NCI-H1105 (cell line): ENCODE measurements at places on chromosomes 12 and 14.
A peak's percentile ranks its signal among the peaks of the same experiment; 100 is the strongest.

- no peak for DNase-seq
Measured at GRCh38 chr14:58884442-58884841, 246.7 kb downstream of the DACT1 start.

DNA sequence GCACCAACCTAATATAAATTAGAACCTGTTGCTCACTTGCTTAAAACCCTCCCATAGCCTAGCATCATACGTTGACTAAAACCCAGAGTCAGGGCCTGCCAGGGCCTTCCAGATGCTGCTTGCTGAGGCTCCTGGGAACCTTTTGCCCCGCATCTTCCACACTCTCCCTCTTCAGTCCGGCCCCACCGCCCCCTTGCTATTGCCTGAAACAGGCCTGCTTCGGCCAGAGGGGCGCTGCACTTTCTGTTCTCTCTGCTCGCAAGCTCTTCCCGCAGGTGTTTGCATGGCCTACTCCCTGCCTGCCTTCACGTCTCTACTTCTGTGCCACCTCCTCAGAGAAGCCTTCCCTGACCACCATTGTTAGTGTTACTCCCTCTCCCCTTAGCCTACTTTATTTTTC is 13.7 kb upstream of the TCTN2 start:
- DNase-seq: no peak

GRCh38 chr14:104745431-104745830 is 7.5 kb upstream of the SIVA1 start:
- no peak for DNase-seq

- no peak for DNase-seq
Measured at GRCh38 chr14:91875525-91876286, 8.4 kb upstream of the TC2N start.

GRCh38 chr14:64945431-64946178 is 3.1 kb upstream of the GPX2 start:
- DNase-seq: no peak

DNA sequence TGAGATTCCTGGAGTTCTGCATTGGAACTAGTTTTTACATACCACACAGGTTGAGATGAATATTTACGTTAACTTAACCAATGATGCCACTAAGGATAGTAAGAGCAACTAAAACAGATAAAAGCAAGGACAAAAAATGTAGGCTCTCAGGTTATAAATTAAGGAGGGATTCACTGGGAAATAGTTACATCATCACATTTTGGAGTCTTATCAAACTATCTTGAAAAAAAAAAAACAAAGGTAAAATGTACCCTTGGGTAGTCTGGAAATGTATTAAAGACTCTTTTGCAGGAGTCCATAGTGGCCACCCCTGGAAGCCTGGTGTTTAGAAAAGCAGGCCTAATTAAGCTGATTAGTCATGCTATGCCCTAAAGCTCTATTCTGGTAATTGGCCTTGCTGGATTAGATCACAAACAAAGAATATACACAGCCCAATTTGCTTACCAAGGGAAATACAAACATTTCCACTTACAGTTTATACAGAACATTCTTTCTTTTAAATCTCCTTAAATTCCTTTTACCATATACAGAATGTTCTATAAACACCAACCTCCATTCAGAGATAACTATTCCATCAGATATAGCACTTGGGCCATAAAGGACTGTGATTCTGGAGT is 39.3 kb downstream of the SLC25A47 start:
- no peak for DNase-seq

- DNase-seq: no peak
Measured at GRCh38 chr12:121976950-121977349, 44.7 kb upstream of the BCL7A start.

GRCh38 chr12:54162741-54163140 is 26.0 kb downstream of the SMUG1 start:
- no peak for DNase-seq

GRCh38 chr12:70366581-70367257 is 629 bp downstream of the KCNMB4 start:
- DNase-seq: peak; percentile 80

DNA sequence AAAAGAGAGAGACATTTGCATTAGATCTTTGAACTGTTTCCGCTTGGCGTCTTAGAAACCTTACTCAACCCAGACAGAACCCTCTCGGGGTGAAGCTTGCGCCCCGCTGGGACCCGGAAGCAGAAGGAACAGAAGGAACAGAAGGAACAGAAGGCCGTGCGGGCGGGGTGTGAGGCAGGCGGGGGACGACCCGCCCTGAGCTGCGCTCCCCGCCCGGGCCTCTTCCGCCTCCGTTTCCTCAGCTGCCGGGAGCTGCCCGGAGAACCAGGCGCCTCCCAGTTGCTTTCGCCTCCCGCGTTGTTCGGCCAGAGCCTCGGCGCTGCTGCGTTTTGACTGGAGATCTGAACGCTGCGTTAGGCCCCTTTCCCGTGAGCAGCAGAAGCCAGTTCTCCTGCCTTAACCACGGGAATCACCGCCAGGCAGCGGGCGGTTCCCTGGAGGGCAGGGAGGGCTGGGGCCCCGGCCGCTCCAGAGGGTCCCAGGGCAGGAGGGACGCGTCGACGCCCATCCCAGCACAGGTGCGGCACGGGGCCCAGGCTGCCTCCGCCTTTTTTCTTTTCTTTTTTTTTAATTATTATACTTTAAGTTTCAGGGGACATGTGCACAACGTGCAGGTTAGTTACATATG is 19.3 kb upstream of the MMP17 start:
- DNase-seq: no peak

- no peak for DNase-seq
Measured at GRCh38 chr14:72485695-72486094, 408.2 kb downstream of the DPF3 start.

- no peak for DNase-seq
Measured at GRCh38 chr12:5280086-5280485, 151.8 kb upstream of the NTF3 start.

DNA sequence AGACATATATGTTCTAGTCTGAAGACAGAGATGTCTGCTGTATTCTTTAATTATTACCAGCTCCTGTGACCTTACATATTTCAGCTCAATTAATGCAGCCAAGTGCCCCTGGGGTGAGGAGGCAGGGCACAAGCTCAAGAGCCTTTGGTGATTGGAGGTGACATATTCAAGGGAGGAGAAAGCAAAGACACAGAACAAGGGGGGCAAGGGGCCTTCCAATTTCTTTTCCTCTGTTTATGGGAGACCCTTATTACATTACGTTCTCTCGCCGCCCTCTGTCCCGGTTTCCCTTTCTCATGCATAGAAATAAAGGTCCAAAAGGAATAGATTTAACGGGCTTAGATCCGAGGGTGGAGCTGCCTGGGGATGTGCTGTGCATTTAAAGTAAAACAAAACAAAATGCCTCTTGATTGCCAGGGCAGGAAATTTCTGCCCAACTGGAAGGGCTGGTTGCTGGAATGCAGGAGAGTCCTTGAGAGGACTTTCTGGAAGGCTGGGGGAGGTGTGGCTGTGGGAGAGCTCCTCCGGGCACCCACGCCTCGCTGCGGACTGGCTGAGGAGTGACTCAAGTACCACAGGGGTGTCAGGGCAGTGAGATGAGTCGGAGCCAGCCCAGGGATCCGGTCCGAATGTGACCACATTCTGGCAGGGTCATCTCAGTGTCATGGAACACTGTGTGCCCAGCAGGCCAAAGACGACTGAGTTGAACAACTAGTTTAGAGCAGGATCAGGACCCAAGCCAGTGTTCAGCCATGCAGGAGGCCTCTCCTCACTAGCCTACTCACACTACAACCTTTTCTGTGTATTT is 32.1 kb upstream of the GSG1 start:
- no peak for DNase-seq

DNA sequence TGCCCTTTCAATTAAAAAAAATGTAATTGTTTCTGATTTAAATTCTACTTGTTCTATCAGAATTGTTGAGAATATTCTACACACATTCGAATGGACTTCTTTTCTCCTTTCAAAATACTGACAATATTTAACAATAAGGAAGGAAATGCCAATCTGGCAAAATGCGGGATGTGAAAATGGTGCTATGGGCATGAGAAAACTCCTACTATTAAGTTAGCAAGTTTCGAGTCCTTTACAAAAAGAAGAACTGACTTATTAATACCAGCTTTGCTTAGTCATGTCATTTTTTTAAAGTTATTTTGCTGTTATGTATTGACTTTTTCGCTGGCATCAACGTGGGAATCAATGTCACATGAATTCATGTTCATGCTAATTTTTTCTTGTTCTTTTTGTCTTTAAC is 31.7 kb upstream of the ARL1 start:
- no peak for DNase-seq

DNA sequence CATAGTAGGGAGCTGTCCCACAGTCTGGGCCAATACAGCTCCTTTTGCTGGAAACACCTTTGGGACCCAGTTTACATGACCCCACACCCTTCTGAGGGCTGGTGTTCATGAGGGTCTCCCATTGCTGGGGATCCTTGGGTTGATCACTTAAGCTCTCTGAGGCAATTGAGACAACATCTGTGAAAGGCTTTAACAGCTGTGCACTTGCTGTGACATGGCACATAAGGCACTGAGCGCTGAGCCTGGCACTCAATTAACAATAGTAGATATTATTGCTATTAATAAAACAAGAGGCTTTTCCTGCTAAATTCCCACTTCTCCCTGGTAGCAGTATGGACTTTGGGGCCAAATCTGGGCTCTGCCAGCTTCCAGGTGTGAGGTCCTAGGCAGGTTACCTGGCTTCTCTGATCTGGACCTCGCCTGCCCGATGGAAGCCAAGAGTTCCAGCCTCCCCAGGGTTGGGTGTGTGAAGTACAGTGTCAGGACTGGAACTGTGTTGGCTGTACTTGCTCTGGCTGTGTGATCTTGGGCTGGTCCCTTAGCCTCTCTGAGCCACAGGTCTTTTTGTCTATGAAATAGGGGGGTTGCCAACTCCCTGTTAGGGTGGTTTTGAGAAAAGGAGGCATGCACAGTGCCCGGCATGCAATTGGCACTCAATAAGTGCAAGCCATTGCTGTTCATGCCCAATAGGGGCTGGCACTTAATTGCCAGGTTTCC is 3.1 kb downstream of the SH2B3 start:
- DNase-seq: no peak

- no peak for DNase-seq
Measured at GRCh38 chr12:92094751-92095161, 50.9 kb downstream of the BTG1 start.

DNA sequence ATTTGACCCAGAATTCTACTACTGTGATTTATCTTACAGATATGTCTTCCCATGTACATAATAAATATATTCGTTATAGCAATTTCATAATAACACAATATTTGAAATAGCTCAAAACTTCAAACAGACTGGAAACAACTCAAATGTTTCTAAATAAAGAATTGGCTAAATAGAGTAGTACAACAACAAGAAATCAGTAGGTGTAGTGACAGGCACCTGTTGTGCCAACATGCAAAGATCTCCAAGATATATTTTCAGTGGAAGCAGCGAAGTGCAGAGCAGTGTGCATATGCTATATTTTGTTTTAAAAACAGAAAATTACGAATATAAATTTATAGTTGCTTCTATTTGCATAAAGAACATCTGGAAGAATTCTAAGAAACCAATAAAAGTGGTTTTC is 60.9 kb downstream of the GRIP1 start:
- DNase-seq: no peak

- no peak for DNase-seq
Measured at GRCh38 chr12:51922146-51922545, 14.8 kb downstream of the ACVRL1 start.

DNA sequence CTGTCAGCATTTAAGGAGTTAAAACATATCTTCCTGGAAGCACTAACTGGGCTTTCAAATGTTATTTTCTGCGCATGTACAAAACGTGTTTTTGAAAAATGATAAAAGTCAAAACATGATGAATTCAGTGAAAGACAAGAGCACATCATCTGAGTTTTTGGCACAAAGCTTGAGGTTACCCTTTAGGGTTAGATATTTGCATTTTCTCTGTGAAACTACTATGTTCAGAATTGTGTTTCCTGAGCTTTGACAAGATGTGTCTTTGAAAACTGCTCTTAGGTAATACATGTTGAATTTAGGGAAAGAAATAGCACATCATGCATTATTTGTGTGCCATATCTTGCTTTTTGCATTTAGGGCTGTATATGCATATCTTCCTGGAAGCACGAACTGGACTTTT is 79.0 kb downstream of the ASCL4 start:
- DNase-seq: no peak

- no peak for DNase-seq
Measured at GRCh38 chr14:71319666-71320065, 412.4 kb downstream of the PCNX1 start.

DNA sequence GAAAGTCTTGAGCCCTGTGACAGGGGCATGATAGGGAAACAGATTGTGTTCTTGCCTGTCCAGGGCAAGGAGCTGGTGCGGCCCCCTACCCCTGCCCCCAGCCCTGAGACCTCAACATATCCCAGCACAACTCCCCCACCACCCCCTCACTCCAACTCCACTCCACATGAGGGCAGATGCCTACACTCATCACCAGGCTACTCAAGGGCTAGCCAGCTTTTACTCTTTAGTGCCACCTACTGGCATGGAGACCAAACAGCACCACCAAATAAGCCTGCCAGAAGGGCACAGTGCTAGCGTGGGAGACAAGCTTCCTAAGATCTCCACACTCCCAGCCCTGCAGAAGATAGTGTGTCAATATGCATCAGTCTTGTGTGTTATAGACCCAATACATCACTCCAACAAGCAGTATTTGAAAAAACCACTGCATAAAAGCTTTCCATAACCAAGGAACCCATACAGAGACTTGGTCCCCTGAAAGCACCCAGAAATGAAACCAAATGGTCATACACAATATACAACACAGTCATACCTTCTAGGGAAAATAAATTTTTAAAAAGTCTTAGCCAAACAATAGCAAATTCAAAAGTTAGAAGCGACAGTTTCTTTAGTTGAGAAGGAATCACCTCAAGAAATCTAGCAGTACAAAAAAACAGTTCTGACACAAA is 154.4 kb downstream of the KCNK10 start:
- DNase-seq: no peak

DNA sequence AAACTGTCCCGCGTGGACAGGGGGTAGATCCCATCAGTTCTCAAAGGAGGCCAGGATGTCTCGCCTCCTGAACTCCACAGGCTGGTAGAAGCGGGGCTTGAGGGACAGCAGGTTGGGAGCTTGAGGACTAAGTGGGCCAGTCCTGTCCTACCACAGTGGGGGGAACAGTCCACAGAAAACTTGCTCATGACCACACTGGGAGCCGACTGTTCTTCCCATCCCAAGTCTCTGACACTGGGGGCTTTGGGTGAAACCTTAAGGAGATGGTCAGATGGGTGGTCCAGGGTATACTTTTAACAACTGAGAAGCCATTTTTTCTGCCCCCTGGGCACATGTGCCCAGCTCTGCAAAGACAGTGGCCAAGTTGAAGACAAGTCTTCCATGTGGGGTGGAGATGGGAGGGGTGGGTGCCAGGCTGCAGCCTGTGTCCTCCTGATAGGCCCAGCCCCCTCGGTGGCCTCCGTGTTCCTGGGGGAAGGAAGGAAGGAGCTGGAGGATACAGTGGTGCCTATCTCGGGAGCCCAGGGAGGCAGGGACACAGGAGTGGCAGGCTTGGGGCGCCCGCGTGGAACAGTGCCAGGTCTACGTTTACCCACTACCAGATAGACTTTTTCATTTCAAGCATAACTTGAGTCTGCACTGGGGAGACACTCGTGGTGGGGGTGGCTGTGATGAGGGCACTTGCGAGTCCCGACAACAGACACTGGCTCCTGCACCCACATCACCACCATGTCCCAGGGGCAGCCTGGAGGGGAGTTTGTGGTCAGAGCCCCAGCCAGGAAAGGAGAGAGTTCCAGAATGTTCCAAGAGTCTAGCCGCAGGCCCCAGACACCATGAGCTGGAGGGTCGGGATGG is 14.7 kb downstream of the RHOF start:
- no peak for DNase-seq

- no peak for DNase-seq
Measured at GRCh38 chr12:93174473-93174872, 203.3 kb upstream of the NUDT4 start.

- peak; percentile 32 for DNase-seq
Measured at GRCh38 chr12:81257947-81258551, 180.2 kb downstream of the ACSS3 start.
